ENCODE measurements at places on chromosomes 5 and 9.
A peak's percentile ranks its signal among the peaks of the same experiment; 100 is the strongest.

- no peak for DNase-seq
Measured at GRCh38 chr5:160260881-160261815, 31.8 kb downstream of the FABP6 start.

GRCh38 chr5:93279296-93279963 lies 301.6 kb downstream of the NR2F1-AS1 start:
- no peak for DNase-seq

GRCh38 chr9:1202512-1203280 lies 152.5 kb downstream of the DMRT2 start:
- DNase-seq, result no peak

DNA sequence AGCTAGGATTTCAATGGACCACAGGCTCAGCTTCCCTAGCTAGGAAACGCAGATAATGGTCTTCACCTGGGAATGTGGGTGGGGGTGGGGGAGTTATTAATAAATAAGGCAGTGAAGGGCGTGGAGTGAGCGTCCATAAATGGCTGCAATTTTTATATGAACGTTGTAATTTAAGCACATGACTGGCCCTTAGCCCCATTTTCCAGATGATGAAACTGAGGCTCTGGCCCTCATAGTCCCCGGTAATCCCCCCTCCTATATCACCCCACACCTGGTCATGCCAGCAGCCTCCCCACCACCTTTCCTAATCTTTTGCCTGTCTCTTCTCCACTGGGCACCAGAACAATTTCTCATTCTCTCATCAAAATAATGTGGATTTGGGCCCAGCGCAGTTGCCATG lies 61.9 kb upstream of the LMX1B start:
- DNase-seq, result no peak

DNA sequence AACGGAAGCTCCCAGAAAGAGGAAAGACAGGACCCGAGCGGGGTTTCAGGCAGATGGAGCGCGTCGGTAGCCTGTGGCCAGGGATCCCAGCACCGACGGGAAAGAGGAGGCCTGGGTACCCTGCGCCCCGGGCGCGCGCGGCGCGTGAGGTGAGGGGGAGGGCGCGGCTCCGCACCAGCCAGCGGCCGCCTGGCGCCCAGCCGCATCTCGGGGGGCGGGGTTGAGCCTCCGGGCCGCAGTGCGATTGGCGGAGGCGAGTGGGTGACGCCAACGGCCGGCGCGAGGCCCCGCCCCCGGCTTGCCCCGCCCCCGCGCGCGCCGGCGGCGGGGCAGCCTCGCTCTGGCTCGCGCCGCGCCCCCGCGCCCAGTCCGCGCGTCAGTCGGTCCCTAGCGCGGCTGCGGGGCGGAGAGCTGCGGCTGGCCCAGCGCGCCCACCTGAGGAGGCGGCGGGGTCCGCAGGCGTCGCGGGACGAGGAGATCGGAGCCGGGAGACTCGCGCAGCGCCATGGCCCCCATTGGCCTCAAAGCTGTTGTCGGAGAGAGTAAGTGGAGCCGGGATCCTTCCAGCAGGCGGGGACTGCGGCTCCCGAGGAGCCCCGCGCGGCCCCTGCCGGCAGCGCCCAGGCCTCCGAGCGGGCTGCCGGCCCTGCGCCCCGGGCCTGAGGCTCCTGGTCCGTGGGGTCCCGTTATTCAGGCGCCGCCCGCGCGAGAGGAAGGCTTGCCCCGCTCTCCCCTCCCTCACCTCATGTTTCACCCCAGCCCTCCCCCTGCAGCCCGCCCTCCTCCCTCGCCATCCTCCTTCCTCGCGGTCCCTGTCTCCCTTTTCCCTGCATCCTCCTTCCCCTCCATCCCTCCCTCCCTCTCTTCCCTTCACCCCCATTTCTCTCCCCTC lies at the start of gene STXBP1:
TSS of gene STXBP1 (plus strand) at position 379 of the 892 bp plus-strand sequence. CDS start at position 506, 127 bp downstream.
- DNase-seq, result peak; percentile 82

Measured in T-helper 9 cell (primary cell).